ENCODE measurements at places on chromosomes 4 and X.

DNA sequence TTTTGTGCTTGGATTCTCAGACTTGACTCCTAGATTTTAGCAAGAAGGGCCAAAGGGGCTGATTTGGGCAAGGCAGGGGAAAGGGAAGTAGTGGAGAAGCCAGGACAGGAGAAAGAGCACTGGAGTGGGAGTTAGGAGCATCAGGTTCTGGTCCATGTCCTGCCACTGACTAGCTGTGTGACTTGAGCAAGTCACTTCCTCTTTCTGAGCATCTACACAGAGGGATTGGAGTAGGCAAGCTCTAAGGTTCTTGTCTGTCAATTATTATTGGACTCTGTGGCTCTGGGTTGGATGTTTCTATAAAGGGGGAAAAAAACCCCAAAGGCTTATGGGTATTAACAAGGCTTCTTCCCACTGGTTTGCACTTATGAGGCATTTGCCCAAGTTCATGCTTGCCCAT is 24.4 kb downstream of the PLAC1 start:
- no peak for DNase-seq

DNA sequence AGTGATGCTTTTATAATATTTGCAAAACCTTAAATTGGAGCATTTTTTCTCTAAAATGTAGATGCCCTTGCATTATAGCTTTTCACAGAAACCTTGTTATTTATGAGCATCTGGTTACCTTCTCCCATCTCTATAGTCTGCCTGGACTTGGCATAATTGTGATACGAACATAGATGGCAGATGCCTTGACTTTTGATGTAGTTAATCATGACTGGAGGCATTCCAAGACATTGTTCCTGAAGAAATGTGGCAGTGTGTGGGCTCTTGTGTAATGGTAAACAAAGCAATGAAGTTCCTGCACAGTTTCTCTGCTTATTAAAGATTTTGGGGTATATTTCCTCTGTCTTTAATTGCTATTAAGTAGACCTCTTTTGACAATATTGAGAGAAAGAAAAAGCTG is 500.1 kb downstream of the PCDH19 start:
- no peak for DNase-seq

DNA sequence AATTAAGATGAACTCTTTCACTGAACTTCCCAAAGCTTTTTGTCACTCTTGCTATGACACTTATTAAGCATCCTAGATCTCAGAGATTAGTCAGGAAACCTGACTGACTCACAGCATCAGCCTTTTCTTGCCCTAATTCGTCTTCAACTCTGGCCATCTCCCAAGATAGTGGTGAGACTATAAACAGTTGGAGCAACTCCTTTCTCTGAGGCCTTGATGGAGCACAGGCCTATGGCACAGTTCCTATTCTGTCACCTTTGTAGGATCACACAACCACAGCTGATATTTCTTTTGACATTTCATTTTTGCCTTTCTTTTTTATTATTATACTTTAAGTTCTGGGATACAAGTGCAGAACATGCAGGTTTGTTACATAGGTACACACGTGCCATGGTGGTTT is 217.6 kb downstream of the PRR32 start:
- no peak for DNase-seq

DNA sequence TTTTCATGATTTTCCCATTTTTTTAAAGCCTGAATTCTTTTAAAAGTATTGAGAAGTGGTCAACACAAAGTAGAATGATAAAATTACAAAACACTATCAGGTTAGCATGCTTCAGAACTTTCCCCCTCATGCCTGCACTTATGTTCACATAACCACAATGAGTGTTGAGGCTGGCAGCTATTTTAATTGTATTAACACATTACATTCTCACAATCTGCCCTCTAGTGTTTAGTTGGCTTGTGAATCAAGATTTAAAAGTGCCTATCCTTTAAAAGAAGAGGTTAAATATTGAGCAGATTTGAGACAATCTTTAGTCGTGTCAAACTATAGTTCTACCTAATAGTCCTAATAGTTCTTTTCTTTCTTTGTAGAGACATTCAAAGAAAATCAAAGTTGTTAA is 93.6 kb upstream of the NAP1L5 start:
- DNase-seq, result no peak

DNA sequence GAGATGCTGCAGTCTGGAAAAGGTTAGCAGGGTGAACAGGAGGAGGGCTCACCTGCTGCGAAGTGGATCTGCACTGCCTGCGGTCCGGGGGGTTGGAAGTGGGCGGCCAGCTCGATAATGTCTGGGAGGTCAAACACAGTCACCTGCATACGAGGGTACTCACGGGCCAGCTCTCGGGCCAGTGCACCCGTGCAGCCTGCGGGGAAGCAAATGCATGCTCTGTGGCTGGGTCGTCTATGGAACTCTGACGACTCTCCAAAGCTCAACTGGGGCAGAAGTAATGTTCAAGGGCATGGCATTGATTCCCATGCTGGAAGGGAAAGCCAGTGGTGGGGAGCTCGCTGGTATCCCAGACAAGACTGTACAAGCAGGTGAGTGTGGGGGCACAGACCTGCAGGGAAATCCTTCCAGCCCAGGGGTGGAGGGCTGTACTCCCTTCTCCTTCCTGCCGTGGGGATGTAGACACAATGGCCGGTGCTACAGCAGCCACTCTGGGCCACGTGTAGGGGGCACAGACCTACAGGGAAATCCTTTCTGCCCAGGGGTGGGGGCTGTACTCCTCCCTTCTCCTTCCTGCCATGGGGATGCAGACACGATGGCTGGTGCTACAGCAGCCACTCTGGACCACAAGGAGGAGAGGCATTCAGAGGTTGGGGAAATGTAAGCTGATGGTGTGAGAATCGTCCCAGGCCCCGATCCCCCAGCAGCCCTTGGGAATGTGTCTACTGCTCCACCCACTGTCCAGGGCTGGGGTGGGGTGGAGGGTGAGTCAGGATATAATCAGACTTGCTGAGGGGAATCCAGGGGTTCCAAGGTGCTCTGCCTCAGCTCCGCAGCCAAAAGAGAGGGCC is 26.2 kb upstream of the SLC25A6 start:
- DNase-seq, result no peak

DNA sequence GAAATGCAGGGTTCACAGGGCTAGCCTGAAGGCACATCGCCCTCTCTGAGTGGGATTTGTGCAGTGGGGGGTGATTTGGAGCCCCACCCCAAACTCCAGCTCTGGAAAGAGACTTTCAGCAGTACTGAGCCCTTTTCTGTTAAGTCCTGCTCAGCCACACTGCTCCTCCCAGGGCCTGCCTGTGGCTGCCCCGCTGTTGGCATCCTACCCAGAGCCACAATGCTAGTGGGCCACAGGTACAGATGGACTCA is 52.7 kb downstream of the CXorf49B start:
- no peak for DNase-seq

DNA sequence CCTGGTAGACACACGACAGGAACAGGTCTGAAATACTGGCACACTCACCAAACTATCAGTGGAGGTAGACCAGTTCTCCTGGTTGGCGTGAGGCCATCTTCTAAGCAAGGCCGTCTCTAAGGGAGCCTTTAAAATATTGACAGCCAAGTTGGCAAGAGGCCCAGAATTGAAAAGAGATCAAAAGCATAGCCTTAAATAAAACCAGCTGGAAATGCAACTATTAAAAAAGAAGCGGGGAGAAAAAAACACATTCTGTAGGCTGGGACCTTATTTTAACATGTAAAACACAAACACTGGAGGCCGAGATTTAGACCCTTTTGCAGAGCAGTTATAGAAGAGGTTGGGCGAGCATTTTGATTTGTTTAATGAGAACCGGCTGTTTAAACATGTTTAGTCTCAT is 233.0 kb upstream of the CLNK start:
- no peak for DNase-seq

DNA sequence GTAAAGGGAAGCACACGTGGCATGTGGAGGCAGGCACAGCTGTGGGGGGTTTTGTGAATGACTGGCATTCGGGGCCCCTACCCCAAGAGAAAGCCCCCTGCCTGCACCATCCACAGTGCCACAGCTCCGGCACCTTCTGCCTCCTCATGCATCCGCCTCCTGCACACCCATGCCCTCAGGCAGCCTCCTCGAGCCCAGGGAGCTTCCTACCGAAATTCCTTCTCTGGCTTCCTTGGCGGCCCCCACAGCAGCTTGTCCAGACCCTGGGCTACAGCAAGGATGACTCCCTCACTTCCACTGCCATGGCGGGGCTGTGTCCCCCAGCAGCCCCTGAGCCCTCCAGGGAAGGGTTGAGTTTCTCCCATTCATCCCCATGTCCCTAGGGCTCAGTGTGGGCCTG is 99.9 kb downstream of the WFS1 start:
- no peak for DNase-seq

- DNase-seq, result peak; percentile 5
Measured at GRCh38 chr4:141158219-141158618, 24.9 kb upstream of the RNF150 start.

Measured in B cell (primary cell).